ENCODE measurements at places on chromosomes 7 and 10. TPM values are rescaled to one million over a fixed set of nuclear protein-coding genes. Genes with fewer than 3 reads are reported as not detected.

GRCh38 chr10:31399631-31400030 lies 80.6 kb downstream of the ZEB1 start:
- DNase-seq, result no peak

DNA sequence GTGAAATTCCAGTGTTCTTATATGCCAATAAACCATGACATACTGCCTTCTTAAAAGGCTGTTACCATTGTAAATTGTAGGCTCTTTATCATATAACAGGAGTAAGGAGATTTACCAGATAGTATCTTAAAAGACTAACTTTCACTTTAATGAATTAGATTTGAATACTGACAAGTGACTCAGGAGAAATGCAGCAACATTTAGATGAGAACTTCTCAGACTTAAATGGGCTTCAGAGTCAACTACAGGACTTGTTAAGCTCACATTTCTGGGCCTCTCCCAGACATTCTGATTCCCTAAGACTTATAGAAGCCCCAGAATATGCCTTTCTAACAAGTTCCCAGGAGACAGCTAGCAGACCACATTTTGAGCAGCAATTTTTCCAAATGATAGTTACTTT lies 466.3 kb downstream of the ARL4A start:
- no peak for DNase-seq

GRCh38 chr10:24430591-24430990 lies 221.7 kb downstream of the KIAA1217 start:
- DNase-seq, result no peak

DNA sequence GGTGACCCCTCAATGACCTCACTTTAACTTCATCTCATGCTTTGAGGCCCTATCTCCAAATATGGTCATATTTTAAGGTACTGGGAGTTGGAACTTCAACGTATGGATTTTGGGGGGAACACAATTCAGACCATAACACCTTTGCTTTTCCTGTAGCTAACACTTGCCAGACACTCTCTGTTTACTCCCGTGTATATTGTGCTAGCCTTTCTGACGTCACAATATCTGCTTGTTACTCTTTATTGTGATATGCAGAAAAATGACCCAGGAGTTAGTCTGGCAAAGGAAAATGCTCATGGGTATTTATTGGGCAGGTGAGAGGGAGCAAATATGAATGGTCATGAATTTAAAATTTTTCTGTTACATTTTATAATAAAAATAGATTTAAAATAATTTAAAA lies 45.7 kb upstream of the KCND2 start:
- no peak for DNase-seq

The RELN gene
- 8.1 TPM for total RNA-seq

DNA sequence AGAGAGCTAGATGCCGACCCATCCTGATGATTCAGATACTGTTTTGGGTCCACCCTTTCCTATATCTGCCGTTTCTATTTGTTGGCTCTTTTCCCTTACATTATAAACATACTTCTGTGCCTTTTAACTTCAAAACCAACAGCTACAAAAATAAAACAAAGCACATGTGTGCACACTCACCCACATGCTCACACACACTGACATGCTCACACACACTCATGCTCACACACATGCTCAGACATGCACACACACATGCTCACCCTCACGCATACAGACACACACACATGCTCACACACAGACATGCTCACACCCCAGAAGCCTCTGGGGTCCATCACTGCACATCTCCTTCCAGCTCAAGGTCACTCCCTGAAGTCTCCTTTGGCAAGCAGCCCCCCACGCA lies 88.1 kb downstream of the TCERG1L start:
- DNase-seq, result no peak

The SYT15B gene
- total RNA-seq, result not detected

GRCh38 chr7:138890499-138891445 lies 90.4 kb downstream of the KIAA1549 start:
- DNase-seq, result no peak

DNA sequence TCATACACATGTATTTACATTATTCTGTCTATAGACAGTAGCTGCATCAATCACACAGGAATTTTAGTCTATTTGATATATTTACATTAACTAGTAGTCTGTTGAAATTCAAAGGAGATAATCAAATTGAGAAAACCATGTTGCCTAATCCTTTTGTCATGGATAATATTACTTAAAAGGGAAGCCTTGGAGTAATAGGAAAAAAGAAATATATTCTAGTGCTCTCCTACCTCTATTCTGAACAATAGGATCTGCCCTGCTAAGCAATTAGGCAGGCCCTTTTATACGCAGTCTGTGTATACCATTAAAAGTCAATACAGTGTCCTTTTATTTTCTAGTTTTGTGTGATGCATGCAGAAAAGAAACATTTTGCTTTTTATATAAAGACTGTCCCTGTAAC lies 24.5 kb downstream of the UMAD1 start:
- DNase-seq, result no peak

GRCh38 chr7:120996333-120996987 lies 7.9 kb downstream of the CPED1 start:
- DNase-seq, result no peak

DNA sequence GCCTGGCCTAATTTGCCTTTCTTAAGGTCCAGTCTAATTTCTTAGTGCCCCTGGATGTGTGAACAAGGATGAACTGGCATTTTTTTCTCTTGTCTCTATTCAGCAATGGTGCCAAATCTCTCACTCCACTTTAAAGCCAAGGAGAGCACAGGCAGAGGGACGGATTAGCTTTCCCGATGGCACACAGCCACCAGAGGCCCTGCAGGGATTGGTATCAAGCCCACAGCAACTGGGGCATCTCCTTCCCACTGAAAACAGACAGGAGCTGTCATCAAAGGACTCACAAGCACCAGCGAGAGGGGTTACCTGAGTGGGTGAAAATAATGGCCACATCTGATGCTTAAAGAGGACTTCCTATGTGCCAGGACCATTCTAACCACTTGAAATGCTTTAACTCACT lies 83.1 kb downstream of the ITIH5 start:
- DNase-seq, result no peak

The LIPJ gene
- total RNA-seq, result not detected

The ZNF107 gene
- 5.3 TPM for total RNA-seq

DNA sequence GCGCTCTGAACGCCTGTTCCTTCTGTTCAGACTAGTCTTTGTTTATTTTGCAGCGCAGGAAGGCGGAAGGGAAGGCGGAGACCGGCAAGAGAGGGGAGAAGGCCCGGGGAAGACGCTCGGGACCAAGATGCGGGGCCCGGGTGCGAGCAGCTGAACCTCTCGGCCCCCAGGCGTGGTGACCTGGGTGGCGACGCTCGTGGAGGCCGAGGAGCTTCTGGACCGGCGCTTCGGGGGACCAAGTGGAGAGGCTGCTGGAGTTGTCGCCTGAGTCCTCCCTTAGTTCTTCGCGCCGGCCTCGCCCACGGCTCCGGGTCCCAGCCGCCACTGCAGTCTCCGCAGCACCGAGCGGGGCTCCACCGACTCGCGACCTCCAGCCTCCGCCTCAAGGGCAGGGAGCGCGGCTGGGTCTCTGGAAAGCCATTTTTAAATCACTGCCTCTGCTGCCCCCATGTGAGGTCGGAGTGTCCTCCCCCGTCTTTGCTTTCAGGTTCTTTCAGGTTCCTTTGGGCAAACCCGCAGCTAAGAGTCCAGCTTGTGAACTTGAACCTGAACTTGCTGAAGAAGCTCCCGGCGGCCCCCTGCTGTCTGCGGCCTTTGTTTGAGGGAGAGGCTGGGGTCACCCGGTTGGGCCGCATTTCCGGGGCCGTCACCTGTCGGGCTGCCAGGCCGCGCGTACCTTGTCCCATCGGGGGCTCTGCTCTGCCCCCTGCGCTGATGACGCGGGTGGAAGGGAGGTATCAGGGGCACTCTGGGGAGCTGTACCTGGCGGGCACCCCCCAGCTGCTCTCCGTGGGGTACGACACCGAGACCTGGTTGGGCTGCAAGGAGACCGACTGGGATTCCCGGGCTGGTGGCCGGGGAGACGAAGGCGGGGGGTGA lies 136.0 kb downstream of the KIF20B start:
- no peak for DNase-seq

DNA sequence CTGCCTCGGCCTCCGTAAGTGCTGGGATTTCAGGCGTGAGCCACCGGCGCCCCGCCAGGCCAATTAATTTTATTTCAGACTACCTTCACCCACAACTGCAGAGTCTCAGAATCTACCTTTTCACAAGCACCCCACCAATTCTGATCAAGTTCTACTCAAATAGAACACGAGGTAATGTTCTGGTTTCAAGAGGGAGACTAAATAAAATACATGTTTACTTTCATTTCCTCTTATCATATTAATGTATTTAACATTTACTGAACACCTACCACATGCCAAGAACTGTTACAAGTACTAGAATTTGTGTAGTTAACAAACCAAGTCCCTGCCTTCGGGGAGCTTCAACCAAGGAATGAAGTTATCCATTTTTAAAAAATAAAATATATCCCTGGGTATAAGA lies 25.5 kb upstream of the RGS10 start:
- no peak for DNase-seq

Data from glomerular endothelial cell (primary cell).